ENCODE measurements at places on chromosomes 13 and 19.

DNA sequence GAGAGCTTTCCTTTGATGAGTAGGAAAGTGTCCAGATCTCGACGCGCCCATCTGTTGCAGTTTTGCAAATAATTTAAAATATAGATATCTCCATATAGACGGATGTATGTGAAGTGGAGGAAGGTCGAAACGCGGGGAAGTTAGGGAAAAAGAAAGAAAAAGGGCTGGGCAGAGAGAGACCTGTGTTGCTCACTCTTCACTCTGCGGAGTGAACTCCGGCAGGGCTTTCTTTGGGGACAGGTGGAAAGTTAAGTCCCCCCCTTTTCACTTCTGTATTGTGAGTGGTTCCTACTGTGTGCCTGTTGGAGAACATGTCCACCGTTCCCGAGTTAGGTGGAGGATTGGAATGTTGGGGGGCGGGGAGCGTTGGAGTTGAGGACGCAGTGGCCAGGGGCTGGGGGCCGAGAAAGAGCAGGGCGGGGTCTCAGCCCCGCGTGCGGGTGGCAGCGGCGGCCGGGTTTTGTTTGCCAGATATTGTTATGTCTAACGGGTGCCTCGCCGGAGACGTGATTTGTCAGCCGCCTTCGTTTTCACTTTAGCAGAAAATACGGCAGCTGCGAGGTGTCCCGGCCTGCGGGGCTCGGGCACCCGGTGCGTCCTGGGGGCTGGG lies 145.1 kb upstream of the ZNF536 start:
- DNase-seq = no peak

DNA sequence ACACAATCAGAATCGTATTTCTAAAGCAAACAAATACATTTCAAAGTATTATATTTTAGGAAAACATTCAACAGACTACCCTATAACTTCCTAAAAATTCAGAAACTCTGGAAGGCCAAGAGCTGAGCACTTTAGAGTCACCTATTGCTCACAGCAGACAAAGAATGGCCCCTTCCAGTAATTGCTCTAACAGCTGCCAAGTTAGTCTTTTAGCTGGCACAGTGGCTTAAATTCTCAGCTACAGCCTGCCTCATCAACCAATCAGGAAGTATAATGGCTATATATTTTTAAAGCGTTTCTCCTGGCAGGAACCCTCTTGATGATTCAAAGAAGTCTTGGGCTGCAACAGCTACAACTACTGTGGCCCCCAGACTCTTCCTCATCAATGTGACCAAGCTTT lies 14.9 kb upstream of the SLITRK5 start:
- DNase-seq = no peak

GRCh38 chr13:21287331-21287907 lies 111.0 kb downstream of the MRPL57 start:
- DNase-seq = no peak

DNA sequence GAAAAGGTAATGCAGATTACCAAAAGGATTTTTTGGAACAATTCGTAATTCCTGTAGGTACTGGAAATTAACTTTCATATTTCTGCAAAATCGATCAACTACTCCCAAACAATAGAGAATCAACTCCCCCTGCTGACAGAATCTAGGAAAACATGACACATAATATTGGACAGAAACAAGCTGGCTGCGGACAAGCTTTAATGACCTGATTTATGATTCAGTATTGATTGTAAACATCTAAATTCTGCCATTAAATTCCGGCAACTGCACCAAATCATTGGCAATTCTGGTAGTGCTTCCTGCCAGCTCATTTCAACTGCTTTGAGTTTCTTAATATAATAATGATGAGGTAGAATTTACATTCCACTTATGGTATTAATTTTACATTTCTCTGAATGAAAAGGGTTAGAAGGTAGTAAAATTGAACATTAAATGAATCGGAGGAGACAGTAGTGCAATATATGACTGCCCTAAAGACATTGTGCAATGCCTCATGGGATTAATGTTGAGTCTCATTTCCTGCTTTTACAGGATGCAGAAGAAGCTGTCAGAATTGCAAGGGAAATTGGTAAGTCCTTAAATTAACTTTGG lies 146.5 kb downstream of the PCCA start:
- DNase-seq = no peak

DNA sequence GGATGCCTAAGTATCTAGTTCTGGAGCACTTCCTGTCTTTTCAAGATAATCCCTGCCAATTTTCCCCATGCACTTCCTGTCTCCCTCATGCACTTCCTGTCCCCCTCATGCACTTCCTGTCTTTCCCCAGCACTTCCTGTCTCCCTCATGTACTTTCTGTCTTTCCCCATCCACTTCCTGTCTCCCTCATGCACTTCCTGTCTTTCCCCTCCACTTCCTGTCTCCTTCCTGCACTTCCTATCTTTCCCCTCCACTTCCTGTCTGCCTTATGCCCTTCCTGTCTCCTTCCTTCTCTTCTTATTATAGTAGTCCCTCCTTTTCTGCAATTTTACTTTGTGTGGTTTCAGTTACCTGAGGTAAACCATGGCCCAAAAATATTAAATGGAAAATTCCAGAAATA lies 3.0 kb upstream of the TNNT1 start:
- DNase-seq = no peak

DNA sequence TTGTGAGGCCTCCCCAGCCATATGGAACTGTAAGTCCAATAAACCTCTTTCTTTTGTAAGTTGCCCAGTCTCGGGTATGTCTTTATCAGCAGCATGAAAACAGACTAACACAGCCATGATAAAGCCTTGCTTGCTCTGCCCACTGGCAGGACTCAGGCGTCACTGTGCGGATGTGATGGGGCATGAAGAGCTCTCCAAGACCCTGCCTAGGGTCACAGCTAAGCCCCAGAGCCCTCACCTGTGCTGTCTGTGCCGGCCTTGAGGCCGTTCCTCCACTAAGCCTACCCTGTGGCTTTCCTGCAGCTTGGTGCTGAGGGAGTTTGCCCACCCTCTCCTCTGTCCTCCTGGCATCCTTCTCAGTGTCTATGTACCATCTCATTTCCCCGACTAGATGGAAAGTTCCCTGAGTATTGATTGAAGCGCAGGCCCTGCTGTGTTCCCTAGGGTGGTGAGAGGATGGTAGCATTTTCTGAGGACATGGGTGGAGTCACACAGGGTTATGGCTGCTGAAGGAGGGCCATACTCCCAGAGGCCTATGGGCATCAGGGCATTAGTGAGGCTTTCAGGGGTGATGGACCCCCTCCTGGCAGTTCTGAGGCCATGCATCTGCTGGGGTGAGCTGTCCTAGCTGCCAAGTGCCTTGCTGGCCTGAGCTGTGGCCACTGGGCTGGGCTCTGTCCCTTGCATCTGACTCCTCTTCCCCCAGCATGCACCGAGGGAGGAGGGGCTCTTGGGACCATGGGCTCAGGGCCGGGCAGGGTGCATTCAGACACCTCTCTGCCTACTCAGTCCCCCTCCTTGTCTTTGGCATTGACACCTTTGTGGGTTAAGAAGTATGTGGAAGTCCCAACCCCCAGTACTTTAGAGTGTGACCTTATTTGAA lies 75.3 kb downstream of the TEX29 start:
- DNase-seq = no peak

DNA sequence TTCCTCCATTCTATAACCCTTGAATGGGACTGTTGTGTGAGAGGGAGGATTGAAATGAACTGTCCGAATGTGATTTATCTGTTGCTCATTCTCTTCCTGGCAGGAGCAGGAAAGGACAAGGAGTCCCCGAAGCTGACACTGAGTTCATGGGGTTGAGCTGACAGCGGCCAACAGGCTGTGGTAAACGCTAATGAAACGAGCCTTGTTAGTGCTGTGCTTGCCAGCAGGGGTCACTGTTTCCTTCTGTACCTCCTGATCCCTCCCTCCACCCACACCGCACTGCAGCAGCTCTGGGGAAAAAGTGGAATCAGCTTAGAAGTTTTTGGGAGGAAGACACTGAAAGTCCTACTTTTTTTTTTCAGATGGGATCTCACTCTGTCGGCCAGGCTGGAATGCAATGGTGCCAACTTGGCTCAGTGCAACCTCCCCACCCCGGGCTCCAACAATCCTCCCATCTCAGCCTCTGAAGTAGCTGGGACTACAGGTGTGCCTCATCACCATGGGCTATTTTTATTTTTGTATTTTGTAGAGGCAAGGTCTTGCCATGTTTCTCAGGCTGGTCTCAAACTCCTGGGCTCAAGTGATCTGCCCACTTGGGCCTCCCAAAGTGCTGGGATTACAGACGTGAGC lies 6.7 kb upstream of the ZNF761 start:
- DNase-seq = peak; percentile 54
